ENCODE measurements at places on chromosomes 11 and 22.

GRCh38 chr22:39106326-39106725 is 9.3 kb downstream of the APOBEC3H start:
- DNase-seq: no peak

- no peak for DNase-seq
Measured at GRCh38 chr11:65555693-65556231, 2.4 kb downstream of the LTBP3 start.

DNA sequence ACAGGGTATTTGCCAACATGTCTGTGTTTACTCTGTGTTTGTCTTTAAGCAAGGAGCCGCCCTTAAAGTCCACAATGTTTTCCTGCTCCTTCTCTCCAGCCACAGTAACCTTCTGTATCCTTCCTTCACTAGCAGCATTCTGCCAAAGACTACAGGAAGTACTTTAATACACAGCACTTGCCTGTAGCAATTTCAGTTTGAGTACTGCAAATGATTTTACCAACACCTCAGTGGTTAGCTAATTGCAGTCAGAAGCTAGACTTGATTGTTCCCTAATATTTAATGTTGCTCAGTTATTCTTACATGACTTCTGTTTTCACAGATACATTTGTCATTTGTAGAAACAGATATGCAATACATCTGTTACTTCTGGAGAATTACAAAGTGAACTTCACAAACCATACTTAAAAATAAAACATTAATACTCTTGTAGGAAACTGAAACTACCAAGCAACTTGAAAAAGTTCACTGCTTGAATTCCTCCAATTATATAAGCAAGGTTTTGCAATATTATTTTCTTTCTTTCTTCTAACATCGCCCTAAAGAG is 69.1 kb downstream of the FCHSD2 start:
- DNase-seq: no peak

DNA sequence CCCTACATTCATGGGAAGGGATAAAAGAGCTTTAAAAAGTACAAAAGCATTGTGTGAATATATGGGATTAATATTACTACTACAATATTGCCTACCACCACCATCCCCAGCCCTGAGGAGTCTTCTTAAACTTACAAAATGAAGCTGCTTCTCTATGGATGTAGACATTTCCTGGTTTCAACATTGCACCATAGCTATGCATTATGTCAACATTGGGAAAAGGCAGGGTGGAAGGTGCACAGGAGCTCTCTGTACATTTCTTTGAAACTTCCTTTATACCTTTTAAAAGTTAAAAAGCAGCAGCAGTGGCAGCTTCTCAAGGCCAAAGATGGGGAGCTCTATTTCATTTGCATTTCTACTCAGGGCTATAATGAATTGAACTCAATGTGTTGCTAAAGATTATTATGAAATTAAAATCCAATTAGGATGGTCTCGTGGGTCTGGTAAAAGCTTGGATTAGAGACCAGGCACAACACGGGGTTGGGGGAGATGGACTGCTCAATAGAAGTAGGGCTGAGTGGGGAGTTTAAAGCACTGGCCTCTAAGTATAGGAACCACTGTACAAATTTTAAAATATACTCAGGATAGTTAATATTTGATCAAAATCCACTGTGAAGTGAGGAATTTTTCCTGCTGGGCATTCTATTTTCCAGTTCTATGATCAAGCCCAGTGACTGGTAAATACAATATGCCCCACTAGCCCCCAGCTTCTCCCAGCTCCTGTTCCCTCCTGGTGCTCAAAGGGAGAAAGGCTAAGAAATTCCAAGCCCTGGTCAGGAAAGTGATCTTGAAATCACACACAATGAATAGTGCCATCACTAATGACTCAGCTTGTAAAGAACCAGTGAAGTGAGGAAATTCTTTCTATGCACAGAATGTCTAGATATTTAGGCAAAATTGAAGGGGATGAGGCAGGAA is 362.7 kb upstream of the CCDC90B start:
- no peak for DNase-seq

DNA sequence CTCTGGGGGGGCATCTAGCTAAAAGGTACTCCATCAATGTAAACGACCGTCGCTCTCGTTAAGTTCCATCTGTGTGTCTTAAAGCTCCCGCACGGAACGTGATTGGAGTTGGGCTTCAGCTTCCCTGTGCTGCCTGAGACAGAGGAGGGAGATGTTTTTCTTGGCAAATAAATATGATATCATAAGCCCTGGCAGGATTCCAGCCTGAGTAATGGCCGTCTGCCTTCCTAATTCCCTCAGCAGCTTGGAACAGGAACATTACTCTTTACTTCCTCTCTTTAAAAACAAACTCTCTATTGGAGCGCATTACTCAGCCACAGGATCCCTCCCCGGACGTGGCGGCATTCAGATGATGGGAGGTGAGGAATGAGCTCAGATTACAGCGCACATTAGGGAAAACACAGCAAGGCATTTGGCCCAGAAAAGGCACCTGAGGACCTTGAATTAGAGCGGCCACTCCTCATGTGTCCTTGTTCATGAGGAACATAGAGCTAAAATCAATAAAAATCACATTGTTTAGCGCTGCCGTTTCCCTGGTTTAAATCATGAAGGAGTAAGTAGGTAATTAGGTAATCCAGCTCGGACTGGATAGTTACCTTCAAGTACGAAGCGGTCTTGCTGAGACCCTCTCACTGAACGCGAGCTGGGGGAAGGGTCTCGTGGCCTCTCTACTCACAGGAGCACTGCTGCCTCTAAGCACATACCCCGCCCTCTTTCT is 230.4 kb downstream of the ST3GAL4 start:
- DNase-seq: peak; percentile 55

DNA sequence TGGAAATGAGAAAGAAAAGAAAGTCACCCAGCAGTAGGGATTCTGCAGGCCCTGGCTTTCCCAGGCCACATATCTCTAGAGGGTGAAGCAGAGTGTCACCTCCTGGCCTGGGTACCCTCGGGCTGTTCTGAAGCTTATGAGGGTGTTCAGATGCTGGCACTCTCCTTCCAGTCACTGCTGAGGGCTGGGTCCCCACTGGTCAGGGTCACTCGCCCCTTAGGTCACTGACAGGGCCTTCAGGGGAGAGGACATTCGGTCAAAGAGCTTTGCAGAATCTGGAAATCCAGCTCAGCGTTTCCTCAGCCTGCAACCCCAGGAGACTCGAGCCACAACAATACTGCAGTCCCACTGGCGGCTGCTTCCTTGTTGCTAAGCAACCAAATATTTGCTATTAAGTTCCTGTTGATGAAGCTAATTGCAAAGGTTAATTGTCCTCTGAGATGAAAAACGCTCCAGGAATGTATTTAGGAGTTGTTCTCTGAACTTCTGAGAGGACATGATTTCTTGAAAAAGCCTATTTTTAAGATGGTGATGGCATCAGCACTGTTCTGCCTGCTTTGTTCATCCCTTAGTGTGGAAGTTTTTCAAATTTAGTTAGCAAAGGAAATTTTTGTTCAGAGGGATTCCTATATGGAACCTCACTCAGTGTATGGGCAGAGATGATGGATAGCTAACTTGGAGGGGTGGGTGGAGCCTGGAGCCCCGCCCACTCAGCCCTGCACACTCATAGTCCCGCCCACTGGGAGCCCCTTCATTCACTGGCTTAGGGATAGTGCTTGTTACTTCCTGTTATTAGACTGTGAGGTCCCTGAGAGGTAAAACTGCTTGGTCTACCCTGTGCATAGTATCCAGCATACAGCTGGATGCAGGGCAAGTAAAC is 109.2 kb downstream of the CSNK2A3 start:
- no peak for DNase-seq

GRCh38 chr22:19760951-19761724 is 560 bp downstream of the TBX1 start:
- no peak for DNase-seq

DNA sequence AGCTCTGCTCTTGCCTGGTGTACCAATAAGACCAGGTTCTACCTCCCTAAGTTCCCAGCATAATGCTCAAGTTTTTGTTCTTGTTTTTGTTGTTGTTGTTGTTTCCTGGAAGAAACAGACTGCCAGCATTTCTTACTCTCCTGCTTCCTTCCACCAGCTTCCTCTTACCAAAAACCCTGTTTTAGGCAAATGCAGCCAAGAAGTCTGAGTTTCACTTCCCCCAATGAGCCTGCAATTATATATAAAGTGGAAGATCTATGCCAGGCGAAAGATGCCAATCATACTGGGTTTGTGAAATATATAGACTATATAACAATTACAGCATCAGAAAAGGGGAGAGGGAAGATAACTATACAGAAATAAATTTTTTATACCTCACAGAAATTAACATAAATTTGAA is 931.5 kb upstream of the FAT3 start:
- no peak for DNase-seq

DNA sequence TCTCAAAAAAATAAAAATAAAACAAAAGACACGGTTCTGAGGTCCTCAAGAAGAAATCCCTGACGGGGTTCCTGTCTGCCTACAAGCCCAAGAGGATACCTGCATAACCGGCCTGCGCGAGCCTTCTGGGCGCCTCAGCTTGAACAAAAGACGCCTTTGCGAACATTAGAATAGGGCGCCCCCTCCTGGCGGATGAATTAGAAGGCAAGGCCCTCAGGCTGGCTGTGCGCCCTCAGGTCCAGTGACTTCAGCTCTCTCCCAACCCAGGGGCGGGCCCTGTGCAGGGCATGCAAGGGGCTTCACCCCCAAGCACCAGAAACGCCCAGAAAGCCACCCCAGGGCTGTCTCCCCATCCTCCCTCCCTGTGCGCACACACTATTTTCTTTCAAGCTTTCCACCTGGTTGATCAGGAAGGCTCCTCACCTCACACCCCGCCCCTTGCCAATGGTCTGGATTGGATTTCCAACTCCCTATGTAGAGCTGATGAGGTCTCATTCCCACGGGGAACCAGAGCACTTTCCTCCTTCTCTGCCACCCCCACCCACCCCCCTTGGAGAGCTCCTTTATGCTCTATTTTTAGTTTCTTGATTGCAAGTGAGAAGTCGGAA is 273.3 kb downstream of the BUD13 start:
- DNase-seq: peak; percentile 43

- no peak for DNase-seq
Measured at GRCh38 chr11:70105369-70105754, 27.2 kb downstream of the ANO1 start.

DNA sequence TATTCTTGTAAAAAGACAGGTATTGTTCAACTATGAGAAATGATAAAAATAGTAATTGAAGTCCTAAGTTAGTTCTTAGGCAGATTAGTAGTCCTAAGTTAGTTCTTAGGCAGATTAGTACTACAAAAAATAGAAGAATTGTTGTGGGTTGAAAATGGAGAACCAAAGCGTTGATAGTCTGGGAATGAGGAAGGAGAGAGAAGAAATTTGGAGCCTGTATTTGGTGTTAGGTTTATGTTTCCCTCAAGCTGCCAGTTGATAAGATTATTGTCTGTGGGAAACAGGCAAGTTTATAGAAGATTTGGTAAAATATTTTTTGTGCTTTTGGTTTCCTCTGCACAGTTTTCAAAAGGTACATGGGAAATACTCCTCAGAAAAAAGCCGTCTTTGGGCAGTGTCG is 3.6 kb downstream of the BCO2 start:
- no peak for DNase-seq

GRCh38 chr11:76008474-76008873 is 193.5 kb downstream of the UVRAG start:
- DNase-seq: no peak

- DNase-seq: no peak
Measured at GRCh38 chr11:104075706-104076105, 39.3 kb downstream of the DDI1 start.

DNA sequence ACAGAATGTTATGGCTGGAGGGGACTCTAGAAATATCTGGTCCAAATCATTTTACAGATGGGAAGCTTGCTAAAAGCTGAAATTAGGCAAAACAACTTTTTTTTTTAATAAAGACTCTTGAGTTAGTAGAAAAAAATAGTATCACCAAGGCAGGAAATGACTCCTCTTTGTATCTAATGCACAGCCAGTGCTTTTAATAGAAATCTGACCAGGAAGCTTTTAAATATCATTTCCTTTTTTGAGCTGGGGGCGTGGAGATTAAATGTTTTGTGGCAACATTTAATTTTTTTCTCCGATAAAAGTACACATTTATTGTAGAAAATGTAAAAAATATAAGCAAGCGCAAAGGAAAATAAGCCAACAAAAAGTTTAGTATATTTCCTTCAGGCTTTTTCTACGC is 22.5 kb downstream of the TRAF6 start:
- DNase-seq: no peak

GRCh38 chr11:16881074-16881709 is 133.0 kb downstream of the PLEKHA7 start:
- DNase-seq: no peak

DNA sequence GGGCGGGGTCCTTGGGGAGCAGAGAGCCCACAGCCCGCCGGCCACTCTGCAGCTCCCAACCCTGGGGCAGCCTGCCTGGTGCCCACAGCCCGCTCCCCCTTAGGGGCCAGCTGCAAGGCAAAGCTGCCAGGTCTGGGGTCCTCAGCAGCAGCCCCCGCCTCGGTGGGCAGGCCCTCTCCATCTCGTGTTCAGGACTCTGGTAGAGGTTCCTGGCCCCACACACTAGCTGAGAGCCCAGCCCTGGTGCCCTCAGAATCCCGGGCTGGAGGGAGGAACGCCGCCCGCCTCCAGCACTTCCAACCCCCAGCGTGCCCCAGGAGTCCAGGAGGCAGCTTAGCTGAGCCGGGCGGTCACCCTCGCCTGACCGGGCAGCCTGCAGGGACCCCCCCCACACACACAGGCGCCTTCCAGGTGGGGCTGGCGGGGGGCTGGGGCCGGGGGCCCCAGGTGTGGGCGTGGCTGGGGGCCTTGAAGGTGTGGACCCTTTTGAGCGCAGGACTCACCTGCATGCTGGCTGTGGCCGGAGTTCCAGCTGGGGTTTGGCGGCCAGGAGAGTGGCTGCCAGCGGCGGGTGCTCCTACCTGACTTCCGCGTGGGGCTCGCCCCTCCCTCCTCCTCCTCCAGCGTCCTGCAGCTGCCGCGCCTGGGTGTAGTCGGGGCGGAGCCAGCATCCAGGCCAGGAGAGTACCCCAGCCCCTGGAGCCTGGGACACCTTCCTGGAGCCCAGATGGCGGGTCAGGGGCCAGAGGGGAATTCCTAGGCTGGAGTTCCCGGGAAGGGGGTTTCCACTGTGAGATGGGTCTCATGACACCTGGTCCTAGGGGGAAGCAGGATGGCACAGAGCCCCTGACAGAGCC is at the start of gene ANO9:
Gene ANO9, minus strand, starts transcription at position 594 of the 857 bp plus-strand sequence. Its CDS starts 85 bp downstream, at position 509.
- DNase-seq: peak; percentile 84

Data from NCI-H187 (cell line).